ENCODE measurements at places on chromosomes 4 and X.
A peak's percentile ranks its signal among the peaks of the same experiment; 100 is the strongest.

GRCh38 chr4:188295899-188296298, 156.7 kb downstream of the TRIML1 start:
- H3K4me3 ChIP-seq: no peak overlapping the region
- H3K27ac ChIP-seq: no peak overlapping the region
- H3K27me3 ChIP-seq: no peaks in the 10 kb centered on the region
- H3K36me3 ChIP-seq: no peaks in the 10 kb centered on the region
- no peak for DNase-seq

DNA sequence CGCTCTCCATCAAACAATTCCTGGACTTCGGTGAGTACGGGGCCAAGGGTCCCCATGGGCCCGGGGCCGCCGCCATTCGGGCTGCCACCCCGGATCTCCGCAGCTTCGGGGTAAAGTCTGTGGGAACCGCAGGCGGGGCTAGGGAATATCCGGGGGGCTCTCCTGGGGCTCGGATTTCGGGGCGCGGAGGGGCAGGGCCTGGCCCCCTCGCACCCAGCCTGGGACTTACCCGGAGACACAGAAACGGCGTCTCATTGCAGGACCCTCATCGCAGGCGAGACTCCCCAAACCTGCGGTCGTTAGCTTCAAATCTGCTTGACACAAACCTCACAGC, 413 bp downstream of the PDK3 start:
- H3K4me3 ChIP-seq: peak overlapping the region; percentile 68
- peak overlapping the region; percentile 80 for H3K27ac ChIP-seq
- H3K36me3 ChIP-seq: no peaks in the 10 kb centered on the region
- no peaks in the 10 kb centered on the region for H3K4me1 ChIP-seq

DNA sequence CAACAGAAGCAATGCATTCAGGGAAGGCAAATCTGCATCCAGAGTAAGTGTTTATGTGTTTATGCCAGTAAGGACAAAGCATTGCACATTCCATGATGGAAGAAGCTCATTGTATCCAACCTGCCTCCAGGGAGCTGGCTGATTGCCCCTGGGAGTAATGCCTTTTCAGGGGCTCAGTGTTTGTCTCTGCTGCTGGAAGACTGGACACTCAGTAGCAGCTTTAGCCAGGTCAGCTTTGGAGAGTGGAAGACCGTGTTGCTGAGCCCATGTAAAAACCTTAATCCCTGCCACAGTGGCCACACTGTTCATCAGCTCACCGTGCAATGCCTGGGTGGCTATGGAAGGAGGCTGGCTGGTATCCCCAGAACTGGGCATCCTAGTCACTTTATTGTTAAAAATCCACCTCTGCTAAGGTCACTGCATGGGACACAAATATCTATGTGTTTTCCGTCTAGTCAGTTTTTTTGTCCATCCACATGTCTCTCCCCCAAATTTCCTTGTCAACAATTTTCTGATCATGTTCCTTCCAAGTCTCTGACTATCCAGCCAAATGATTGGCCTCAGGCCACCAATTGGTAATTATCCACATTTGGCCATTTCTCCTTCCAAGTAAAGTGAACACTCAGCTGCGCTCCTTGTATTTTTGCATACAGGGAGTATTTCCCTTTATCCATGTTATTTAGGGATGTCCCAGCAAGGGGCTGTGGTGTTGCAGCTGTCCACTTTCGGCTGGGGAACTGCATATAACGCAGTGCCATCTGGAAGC, 2044.5 kb upstream of the AGA start:
- H3K27me3 ChIP-seq: no peaks in the 10 kb centered on the region
- H3K27ac ChIP-seq: no peak overlapping the region
- DNase-seq: no peak
- H3K4me1 ChIP-seq: no peaks in the 10 kb centered on the region
- H3K36me3 ChIP-seq: no peaks in the 10 kb centered on the region
- no peak overlapping the region for H3K4me3 ChIP-seq

DNA sequence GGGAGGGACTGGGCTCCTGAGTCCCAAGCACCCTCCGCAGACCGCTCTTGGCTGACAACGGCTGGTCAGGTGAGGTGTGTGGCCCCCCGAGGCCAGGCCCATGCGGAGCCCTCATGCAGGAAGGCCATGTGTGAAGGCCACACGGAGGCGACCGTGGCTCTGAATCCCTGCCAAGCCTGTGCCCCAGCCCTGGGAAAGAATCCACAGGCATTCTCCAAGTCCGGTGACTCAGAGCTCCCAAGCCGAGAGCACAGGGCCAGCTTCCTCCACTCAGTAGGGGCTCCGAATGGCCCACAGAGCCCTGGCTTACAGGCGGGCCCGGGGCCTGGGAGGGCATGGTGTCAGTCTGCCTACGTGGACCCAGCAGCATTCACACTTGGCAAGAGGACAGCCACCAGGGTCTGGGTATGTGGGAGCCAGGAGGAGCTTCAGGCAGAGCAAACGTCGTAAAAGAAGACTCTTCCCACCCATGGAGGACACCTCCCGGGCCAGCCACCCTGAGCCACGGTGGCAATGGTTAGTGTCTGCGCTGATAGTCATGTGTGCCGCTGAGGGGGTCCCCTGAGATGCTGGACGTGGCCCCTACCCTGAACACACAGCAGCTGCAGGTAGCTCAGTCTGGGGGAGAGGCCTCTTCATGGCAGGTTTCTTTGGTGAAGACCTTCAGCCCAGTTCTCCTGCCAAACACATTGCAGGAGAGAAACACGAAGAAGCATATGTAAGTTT, 105.7 kb downstream of the PSAPL1 start:
- H3K4me3 ChIP-seq: no peak overlapping the region
- no peaks in the 10 kb centered on the region for H3K27me3 ChIP-seq
- H3K27ac ChIP-seq: no peak overlapping the region
- H3K36me3 ChIP-seq: no peaks in the 10 kb centered on the region

DNA sequence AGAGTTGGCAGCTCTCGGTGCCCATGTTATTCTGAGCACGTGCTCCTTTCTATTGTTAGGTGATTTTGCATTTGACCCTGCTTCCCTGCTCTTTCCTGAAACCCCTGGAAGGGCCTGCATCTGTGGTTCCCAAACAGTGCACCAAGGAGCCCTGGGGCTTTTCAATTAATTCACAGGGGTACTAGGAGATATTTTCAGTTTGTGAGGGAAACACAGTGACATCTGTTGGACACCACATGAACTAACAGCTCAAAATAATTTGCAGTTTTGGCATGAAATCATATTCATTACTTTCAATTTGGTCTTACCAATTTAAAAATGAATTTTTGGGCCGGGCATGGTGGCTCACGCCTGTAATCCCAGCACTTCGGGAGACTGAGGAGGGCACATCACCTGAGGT, 156.6 kb downstream of the GATB start:
- H3K4me1 ChIP-seq: no peaks in the 10 kb centered on the region
- H3K36me3 ChIP-seq: no peaks in the 10 kb centered on the region
- H3K27ac ChIP-seq: no peak overlapping the region
- no peaks in the 10 kb centered on the region for H3K27me3 ChIP-seq
- H3K4me3 ChIP-seq: no peak overlapping the region
- DNase-seq: no peak

DNA sequence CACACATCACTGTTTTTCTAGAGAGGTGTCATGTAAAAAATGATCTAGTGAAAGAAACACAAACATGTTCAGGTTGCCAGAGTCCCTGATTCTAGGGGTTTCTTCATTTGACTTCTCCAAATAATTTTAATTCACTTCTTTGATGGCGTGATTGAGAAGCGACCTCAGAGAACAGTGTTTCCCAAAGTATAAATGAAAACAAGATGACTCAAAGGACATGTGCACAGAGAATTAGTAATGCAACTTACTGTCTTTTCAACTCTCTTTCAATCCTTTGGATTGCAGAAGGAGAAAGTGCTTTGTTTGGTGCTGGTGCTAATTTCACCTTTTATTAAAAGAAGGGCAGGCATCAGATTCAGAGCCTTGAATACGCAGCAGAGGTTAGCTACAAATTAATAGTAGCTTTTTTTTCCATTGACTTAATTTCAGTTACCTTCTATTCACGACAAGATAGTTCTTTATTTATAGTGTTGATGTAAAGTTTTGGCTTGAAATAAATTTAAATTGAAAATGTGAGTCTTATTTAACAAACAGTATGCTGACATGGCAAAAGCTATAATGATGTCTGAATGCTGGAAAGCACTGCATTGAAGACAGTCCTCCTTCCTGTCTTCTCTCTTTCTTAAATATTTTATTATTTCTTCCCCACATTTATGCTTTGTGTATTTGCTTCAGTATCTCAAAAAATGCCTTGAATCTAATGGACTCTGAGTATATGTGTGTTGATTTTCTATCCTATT, 85.1 kb downstream of the SLC10A7 start:
- no peaks in the 10 kb centered on the region for H3K4me1 ChIP-seq
- no peaks in the 10 kb centered on the region for H3K36me3 ChIP-seq
- H3K27me3 ChIP-seq: no peaks in the 10 kb centered on the region
- H3K27ac ChIP-seq: no peak overlapping the region
- H3K4me3 ChIP-seq: no peak overlapping the region
- DNase-seq: no peak

GRCh38 chrX:54288277-54288676, 69.6 kb downstream of the WNK3 start:
- H3K27me3 ChIP-seq: no peaks in the 10 kb centered on the region
- no peaks in the 10 kb centered on the region for H3K4me1 ChIP-seq
- no peaks in the 10 kb centered on the region for H3K36me3 ChIP-seq
- no peak overlapping the region for H3K27ac ChIP-seq
- no peak overlapping the region for H3K4me3 ChIP-seq

Data from esophagus squamous epithelium (tissue), 5 donors.